AG09319 (cell line): ENCODE measurements at places on chromosomes 5 and 9.

GRCh38 chr5:14063691-14064090 is 79.5 kb upstream of the TRIO start:
- DNase-seq, result no peak

DNA sequence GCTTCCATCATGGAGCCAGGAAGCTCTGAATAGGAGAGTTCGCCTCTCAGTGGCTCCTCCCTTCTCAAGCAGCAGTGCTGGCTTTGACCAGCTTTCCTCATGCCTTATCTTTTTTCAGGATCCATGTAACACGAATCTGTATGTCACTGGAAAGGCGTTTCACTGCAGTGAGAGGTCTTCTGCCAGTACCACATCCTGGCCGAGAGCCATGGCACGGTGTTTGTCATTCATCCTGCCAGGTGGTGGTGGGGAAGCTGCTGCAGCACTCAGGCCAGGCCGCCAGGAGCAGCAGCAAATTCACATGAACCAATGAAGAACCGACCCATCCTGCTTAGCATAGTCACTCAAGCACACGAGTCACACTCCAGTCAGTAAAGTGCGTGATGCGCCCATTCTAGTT is 179.0 kb downstream of the FANCC start:
- no peak for DNase-seq

- DNase-seq, result no peak
Measured at GRCh38 chr5:57626703-57627102, 144.1 kb upstream of the ACTBL2 start.

GRCh38 chr9:120583958-120584369 is 4.0 kb upstream of the CDK5RAP2 start:
- peak; percentile 94 for DNase-seq

- no peak for DNase-seq
Measured at GRCh38 chr9:123020796-123021195, 12.7 kb upstream of the GPR21 start.

- no peak for DNase-seq
Measured at GRCh38 chr5:135032999-135033861, 798 bp downstream of the PITX1 start.

DNA sequence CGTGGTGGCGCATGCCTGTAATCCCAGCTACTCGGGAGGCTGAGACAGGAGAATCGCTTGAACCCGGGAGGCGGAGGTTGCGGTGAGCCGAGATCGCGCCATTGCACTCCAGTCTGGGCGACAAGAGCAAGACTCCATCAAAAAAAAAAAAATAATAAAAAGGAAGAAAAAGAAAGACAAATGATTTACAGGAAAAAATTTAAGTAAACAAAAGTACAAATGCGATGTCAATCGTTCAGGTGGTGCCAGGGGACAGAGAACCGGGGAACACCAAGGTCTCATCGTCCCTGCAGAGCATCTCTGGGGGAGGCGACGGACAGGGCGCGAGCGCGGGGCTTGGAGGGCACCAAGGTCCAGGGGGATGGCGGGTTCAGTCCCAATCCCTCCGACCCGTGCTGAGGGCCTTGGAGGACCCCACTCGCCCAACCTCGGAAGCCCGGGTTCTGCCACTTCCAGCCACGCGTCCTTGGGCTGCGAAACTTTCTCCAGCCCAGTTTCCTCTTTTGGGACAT is 607 bp upstream of the HNRNPAB start:
- DNase-seq, result no peak

DNA sequence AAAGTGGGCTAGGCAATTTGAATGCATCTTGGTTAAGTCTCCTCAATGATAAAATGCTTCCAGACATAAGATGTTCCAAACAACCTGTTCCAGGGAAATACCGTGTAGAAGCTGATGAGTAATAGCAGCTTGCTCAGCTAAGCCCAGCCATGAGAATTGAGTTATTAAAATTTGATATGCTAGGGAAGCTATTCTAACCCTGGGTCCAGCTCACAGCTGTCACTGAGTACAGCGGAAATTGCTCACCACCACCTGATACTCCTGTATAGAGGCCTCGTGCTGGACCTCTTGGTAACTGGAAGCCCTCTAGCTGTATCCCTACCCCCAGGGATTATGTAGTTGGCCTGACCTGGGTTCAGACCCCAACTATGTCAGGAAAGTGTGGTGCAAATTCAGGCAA is 521.3 kb upstream of the TRPC7 start:
- DNase-seq, result no peak

- no peak for DNase-seq
Measured at GRCh38 chr9:76451234-76451633, 7.7 kb upstream of the GCNT1 start.

DNA sequence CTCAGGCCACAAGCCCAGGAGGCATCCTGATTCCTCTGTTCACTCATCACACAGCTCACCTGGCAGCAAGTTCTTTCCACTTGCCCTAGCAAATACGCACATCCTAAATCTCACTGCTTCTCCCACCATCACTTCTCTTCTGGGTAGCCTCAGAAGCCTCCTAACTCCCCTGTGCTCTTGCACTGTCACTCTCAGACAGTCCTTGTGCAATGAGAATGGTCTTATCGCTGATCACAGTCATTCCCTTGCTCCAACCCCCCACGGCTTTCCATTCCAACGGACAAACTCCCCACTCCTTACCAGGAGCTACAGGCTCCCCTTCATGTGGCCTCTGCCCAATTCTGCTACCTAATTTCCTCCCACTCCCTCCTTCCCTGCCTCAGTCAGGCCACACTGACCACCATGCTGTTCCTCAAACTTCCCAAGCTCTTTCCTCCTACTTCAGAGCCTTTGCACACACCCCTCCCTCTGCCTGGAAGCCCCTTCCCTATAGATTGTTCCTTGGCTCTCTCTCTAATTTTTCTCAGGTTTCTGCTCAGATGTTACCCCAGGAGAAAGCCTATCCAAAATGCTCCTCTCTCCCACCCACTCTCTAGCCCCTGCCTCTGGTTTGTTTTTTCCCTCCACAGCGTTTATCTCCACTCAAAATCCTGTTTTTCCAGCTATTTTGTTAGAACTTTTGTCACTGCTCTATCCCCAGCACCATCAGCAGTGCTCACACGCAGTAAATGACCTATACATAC is 34.1 kb upstream of the TNFAIP8 start:
- no peak for DNase-seq

DNA sequence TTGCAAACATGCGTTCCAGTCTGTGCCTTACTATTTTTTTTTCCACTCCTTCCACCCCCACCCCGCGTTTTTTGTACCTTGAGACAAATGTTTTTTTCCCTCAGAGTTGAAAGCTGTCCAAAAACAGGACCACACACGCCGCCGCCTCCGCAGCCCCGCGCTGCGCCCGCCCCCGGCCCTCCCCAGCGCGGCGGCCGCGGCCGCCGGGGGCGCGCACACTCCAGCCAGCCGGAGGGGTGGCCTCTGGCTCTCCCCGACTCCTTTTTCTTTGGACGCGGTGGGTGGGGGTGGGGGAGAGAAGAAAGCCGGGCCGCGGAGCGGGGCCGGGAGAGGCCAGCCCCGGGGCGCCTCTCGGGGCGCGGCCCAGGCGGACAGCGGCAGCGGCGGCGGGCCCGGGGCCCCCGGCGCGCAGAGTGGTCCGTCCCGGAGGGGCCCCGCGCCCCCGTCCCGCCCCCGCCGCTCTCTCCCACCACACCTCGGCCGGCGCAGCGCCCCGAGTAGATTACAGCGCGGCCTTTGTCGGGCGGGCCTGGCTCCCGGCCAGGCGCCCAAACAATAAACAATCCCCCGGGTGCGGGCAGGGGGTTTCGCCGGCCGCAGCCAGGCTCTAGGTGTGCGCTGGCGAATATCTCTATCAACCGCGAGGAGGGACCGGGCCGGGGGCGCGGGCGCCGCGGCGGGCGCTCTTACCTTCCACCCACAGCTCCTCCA is 10.9 kb downstream of the PTCH1 start:
- DNase-seq, result no peak
